ENCODE measurements at places on chromosomes 1 and 21.

DNA sequence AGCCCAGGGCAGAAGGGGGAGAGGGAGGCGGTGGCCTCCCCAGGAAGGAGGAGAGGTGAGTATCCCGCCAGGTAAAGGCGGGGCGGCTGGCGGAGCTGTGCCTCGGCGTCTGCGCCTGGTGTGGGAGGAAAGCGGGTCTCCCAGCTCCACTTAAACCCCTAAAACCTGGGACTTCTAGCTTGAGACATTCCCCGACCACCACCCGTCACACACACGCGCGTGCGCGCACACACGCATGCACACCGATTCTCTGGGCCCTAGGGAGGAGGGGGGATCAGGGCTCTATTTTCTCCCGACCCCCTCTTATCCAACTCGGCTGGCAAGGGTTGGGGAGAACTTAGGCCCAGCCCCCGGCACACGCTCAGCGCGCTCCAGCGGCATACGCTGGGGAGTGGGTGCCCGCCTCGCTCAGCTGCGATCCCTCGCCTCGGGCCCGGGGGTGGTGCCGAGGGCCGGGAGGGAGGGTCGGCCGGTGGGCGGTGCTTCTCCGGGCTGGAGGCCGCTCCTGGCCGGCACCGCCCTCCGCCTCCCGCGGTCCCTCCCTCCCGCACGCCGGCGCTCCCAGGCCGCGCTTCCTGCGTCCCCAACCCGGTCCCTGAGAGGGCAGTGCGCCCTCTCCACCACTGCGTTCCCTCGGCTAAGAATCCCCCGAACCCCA is at the start of gene TMEM51:
TSS of gene TMEM51 (plus strand) at position 564 of the 658 bp plus-strand sequence. CDS start 61,341 bp downstream, outside the sequence.
- peak; percentile 60 for DNase-seq

DNA sequence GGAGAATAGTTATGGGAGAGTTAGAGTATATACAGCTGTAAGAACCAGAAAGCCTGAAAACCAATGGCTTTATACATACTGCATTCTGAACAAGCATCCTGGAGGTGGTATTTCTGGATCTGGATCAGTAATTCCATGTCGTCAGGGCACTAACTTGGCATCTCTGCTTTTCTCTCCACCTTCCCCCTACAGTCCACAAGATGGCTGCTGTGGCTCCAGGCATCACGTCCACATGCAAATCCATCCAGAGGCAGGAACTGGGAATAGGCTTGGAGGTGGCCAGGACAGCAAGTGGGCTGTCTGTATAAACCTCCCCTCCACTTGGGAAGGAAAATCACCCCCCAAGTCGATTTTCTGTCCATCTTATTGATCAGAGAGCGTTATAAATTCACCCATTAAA is 86.2 kb upstream of the WDR26 start:
- DNase-seq = no peak

GRCh38 chr1:54284781-54285529 is 85.0 kb downstream of the MRPL37 start:
- DNase-seq = peak; percentile 39

GRCh38 chr1:77401384-77401783 is 119.6 kb downstream of the AK5 start:
- no peak for DNase-seq

DNA sequence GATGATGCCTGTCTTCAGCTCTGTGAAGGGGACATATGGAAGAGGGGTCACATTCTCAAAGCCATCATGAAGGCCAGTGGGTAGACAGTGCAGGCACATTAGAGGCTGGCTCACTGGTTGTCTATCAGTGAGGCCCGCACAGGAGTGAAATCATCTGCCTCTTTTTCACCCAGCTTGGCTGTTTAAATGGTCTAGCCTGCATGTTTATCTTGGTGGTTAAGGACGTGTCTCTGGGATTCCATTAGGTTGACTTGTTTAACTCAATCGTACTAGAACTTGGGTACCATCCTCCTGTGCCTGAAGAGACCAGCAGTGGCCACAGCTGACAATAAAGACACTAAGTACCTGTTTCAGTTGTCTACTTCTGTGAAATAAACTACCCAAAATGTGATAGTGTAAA is 219.3 kb downstream of the PLPP3 start:
- no peak for DNase-seq

- DNase-seq = no peak
Measured at GRCh38 chr1:234675572-234675971, 65.6 kb upstream of the IRF2BP2 start.

DNA sequence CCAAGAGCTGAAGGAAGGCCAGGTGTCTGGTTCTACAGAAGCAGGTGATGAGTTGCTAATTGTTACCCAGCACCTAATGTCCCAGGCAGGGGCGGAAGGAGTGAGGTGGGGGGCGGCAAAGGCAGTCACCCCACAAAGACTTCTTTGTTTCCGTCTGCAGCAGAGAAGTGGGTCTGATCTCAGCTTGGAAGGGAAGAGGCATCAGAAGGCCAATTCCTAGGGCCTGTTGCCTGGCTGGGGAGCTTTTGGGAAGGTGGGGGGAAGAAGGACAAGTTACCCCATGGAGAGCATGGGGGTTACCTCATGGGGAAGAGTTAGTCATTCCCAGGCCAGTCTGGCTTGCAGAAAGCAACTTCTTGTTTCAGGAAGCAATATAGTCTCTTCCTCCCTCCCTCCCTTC is 10.9 kb downstream of the IGSF21 start:
- DNase-seq = no peak

- DNase-seq = no peak
Measured at GRCh38 chr21:46357684-46358425, 33.9 kb downstream of the PCNT start.

- no peak for DNase-seq
Measured at GRCh38 chr1:230057681-230058565, 9.1 kb upstream of the GALNT2 start.

DNA sequence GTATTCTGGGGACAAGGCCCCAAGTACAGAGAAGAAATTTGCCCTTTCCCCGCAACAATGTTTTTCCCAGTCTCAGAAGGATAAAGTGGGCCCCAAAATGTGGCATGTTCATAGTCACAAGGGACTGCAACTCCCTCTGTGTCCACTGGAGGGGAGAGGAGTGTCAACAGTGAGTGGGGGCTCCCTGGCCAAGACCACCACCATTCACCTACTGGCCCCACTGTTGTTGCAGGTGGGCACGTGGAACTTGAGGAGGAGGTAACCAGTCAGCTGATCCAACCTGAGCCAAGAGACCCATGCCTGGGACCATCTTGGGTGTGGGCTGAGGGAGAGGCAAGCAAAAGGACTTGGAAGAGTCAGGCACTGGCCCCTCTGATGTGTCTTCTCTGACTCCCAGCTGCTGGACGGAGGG is 777 bp downstream of the NUDT17 start:
- DNase-seq = peak; percentile 74

- DNase-seq = no peak
Measured at GRCh38 chr21:32958288-32959002, 67.3 kb upstream of the OLIG2 start.

DNA sequence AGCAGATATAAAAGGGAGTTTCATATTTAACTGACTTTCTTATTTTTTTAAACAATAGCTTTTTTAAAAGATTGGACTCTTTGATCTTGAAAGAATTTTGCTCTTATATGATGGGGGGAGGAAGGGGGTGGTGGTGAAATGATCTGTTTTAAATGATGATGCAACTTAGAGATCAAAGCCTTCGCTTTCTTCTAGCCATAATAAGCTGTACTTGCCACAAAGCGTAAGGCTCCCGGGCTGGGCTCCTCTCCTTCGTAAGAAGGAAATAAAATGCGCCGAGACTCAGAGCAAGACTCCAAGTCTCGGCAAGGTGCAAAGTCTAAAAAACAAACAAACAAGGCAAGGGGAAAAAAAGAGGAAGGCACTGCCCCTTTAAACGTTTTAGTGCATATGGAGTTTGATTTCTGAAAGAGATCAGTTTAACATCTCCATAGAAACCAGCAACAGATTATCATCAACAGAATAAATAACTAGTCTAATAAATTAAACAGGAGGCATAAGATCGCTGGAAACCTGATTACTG is 3.3 kb downstream of the CASZ1 start:
- peak; percentile 50 for DNase-seq

DNA sequence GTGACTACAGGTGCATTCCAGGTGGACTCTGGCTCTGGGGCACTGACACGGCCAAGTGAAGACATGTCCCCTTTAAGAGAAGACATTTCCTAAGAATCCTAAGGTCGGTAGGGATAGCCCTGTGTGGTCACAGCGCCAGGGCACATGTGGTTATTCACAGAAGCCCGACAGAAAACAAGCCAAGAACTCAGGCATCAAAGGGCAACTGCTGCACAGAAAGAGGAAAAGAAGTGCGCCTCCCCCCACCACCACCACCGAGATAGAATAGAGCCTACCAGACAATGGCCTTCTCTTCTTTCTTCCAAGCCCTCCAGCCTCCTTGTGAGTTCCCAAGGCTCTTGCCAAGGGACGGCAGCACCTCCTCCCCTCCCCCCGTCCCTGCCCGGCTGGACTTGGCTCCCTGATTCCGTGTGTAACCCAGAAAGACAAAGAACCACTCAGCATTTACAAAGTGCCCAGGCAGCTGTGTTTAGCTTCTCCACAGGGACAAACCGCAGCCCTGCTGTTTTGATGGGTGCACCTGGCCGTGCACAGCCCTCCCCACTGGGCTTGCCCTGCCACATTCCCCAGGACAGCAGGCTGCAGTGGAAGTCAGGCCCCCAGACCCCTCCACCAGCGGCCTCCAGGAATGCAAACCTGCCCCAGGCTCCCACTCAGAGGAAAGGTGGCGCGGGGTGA is 30.2 kb downstream of the TMPRSS2 start:
- peak; percentile 9 for DNase-seq

GRCh38 chr1:4461726-4462290 is 192.6 kb upstream of the AJAP1 start:
- DNase-seq = no peak

DNA sequence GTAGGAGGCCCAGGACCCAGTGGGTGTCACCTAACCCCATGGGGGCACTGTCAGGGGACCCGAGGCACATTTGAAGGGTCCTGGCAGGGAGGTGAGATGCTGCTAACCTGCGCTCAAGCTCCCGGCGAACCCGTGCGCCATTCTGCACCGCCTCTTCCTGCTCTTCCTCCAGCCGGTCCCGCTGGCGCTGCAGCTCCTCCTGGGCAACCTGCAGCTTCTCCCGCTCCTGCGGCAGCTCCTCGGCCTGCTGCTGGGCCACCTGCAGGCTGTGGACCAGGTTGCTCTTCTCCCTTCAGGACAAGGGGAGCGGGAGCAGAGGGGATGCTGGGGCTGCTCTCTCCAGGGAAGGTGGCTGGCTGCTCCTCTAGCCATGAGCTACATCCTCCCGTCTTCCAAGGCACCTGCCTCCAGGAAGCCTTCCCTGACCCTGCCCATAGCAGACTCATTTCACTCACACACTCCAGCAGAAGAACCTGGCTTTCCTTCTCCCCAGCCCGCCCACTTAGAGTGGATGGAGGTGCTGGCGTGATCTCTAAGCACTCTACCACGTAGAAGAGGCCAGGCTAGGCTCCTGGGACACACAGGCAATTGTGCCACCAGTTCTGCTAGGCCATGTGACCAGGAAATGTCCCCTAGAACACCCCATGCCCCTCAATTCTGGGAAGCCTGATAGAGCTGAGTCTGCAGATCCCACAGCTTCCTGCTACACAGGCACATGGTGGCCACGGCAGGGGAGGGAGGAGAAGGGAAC is 15.2 kb upstream of the NBPF1 start:
- no peak for DNase-seq

- DNase-seq = no peak
Measured at GRCh38 chr1:24256687-24257086, 62.5 kb upstream of the GRHL3 start.

DNA sequence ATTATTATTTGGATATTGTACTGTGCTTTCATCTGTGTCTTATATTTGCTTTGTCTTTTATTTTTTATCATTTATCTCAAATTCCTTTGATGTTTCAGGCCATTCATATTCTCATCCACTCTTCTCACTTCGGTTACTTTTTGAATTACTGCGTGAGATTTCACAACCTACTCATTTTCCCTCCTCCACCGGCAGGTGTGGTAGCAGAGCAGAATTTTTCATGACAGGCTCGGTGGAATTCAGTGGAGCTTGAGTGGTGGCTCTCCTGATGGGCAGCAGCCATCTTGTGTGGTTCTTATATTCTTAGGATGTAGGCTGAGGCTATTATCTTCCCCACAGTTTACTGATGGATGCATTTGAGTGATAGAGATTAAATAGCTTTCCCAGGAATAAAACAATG is 92.3 kb upstream of the IVNS1ABP start:
- DNase-seq = no peak

- DNase-seq = no peak
Measured at GRCh38 chr1:16068356-16069270, 4.8 kb downstream of the FAM131C start.

- DNase-seq = no peak
Measured at GRCh38 chr1:87560601-87561360, 232.1 kb downstream of the LMO4 start.

DNA sequence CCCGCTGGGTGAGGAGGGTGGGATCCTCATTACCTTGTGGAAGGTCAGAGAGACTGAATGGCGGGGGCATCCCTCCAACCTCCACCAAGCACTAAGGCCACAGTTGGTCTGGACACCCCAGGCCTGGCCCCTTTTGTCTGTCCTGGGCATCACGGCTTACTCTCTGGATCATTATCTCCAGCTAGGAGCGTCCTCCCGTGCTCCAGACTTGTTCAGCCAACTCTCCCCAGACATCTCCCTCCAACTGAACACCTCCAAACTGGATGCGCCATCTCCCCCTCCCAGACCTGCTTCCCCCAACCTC is 7.3 kb upstream of the GJB5 start:
- no peak for DNase-seq

GRCh38 chr1:31750858-31751510 is 13.2 kb downstream of the ADGRB2 start:
- DNase-seq = no peak

- DNase-seq = no peak
Measured at GRCh38 chr1:184915463-184916090, 58.7 kb downstream of the NIBAN1 start.

DNA sequence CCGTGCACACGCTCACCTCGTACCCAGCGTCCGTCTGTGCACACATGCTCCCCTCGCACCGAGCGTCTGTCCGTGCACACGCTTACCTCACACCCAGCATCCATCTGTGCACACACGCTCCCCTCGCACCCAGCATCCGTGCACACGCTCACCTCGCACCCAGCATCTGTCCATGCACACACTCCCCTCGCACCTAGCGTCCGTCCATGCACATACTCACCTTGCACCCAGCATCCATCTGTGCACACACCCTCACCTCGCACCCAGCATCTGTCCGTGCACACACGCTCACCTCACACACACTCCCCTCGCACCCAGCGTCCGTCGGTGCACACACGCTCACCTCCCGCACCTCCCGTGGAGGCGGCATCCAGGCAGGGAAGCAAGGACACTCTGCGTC is 24.4 kb upstream of the COL18A1 start:
- DNase-seq = no peak

- no peak for DNase-seq
Measured at GRCh38 chr1:44783697-44784093, 4.3 kb downstream of the BEST4 start.

DNA sequence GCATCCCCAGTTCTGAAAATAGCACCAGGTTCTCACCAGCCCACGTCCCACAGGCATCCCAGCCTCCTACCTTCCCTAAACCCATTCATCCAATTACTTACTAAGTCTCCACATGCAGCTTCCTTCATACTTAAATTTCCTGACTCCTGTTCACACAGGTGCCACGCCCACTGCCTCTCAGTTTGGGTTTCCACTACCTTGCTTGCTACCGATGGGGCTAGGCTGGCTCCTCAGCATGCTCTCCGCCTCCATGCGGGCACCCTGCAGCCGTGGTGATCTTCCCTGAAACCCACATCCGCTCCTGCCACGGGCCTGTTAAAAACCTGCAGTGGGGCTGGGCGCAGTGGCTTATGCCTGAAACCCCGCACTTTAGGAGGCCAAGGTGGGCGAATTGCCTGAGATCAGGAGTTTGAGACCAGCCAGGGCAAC is 70.4 kb upstream of the ANGPTL1 start:
- no peak for DNase-seq

- DNase-seq = peak; percentile 57
Measured at GRCh38 chr21:26717146-26717739, 128.0 kb downstream of the ADAMTS1 start.

- no peak for DNase-seq
Measured at GRCh38 chr1:93723110-93723509, 41.5 kb upstream of the BCAR3 start.

Data from hematopoietic multipotent progenitor cell treated with erythropoietin and hydrocortisone succinate and interleukin-3 and kit ligand, for 4 days (in vitro differentiated cells).